ENCODE measurements at places on chromosomes 13 and 19. TPM values are rescaled to one million over a fixed set of nuclear protein-coding genes. Genes with fewer than 3 reads are reported as not detected.

- H3K4me1 ChIP-seq: no peaks in the 10 kb centered on the region
- H3K4me3 ChIP-seq: no peak overlapping the region
- no peaks in the 10 kb centered on the region for H3K36me3 ChIP-seq
- H3K27me3 ChIP-seq: peaks cover 19% of the 10 kb centered on the region
- H3K27ac ChIP-seq: no peak overlapping the region
Measured at GRCh38 chr19:51549533-51550324, 18.3 kb upstream of the SIGLEC6 start.

GRCh38 chr19:5445561-5446055 lies 9.6 kb upstream of the ZNRF4 start:
- peaks cover 27% of the 10 kb centered on the region for H3K27me3 ChIP-seq
- no peaks in the 10 kb centered on the region for H3K36me3 ChIP-seq
- no peak overlapping the region for H3K4me3 ChIP-seq
- H3K27ac ChIP-seq: no peak overlapping the region
- peaks cover 6% of the 10 kb centered on the region for H3K4me1 ChIP-seq

GRCh38 chr19:12838182-12838885 lies at the start of gene MAST1:
Gene MAST1, plus strand, starts transcription at chr19:12838515. Its CDS starts 58 bp downstream, at chr19:12838573.
- H3K4me1 ChIP-seq: peaks cover 8% of the 10 kb centered on the region
- H3K27me3 ChIP-seq: peaks cover 75% of the 10 kb centered on the region
- peak within 1 kb of the TSS; percentile 24 for H3K27ac ChIP-seq
- peak within 1 kb of the TSS; percentile 69 for H3K4me3 ChIP-seq
- DNase-seq: peak; percentile 51
- no peaks in the 10 kb centered on the region for H3K36me3 ChIP-seq

DNA sequence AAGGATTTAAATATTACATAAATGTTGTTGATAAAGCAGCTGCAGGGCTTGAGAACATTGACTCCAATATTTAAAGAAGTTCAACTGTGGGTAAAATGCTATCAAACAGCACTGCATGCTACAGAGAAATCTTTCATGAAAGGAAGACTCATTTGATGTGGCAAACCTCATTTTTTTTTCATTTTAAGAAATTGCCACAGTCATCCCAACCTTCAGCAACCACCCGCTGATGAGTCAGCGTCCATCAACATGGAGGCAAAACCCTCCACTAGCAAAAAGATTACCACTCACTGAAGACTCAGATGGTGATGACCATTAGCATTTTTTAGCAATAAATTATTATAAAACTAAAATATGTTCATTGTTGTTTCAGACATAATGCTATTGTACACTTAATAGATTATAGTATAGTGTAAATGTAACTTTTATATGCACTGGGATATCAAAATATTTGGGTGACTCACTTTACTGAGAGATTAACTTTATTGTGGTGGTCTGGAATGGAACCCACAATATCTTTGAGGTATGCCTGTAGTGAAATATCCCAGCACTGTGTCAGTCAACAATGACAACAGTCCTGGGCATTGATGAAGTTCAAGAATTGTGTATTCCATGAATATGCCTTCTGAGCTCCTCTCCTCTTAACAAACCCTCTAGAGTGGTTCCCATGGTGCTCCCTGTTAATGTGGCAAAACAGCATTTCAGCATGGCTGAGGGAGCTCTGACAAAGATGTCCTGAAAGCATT lies 52.4 kb upstream of the SOX21 start:
- H3K4me3 ChIP-seq: no peak overlapping the region
- H3K27ac ChIP-seq: no peak overlapping the region
- no peaks in the 10 kb centered on the region for H3K27me3 ChIP-seq
- peaks cover 2% of the 10 kb centered on the region for H3K36me3 ChIP-seq
- DNase-seq: no peak

DNA sequence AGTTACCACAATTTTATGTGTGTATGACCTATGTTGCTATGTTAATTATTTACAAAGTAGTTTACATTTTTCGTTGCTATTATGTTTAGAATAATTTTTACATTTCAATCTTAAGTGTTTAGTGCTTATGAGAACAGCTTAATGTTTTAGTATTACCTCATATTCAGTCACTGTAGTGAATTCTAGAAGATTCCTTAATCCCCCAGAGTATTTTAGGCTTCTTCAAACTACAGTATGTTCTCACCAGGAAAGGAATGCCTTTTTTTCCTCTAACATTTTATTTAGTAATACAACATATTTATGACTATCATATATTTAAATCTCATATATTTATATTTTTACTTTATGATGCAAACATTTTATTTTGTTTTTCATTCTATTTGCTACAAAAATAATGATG lies 612.1 kb upstream of the KLHL1 start:
- H3K4me3 ChIP-seq: no peak overlapping the region
- no peak overlapping the region for H3K27ac ChIP-seq
- DNase-seq: no peak
- no peaks in the 10 kb centered on the region for H3K36me3 ChIP-seq
- H3K4me1 ChIP-seq: peaks cover 16% of the 10 kb centered on the region

DNA sequence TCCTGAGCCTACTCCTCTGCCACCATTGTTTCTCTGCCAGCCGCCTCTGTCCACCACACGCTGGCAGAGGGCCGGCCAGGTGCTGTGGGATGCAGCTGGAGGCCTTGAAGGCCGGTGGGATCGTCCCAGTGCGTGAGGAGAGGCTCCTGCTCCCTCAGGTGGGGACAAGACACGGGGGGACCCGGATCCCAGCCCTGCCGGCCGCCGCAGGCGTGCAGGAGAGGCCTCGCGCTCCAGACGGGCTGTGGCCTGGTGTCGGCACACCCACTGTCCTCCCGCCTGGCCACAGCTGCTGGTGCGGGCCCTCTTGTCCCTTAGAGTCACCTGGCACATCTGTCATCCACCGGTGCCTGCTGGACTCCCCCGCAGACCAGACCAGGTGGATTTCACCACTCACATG lies 18.1 kb upstream of the GNA15 start:
- no peaks in the 10 kb centered on the region for H3K27me3 ChIP-seq
- H3K4me3 ChIP-seq: no peak overlapping the region
- H3K27ac ChIP-seq: no peak overlapping the region

DNA sequence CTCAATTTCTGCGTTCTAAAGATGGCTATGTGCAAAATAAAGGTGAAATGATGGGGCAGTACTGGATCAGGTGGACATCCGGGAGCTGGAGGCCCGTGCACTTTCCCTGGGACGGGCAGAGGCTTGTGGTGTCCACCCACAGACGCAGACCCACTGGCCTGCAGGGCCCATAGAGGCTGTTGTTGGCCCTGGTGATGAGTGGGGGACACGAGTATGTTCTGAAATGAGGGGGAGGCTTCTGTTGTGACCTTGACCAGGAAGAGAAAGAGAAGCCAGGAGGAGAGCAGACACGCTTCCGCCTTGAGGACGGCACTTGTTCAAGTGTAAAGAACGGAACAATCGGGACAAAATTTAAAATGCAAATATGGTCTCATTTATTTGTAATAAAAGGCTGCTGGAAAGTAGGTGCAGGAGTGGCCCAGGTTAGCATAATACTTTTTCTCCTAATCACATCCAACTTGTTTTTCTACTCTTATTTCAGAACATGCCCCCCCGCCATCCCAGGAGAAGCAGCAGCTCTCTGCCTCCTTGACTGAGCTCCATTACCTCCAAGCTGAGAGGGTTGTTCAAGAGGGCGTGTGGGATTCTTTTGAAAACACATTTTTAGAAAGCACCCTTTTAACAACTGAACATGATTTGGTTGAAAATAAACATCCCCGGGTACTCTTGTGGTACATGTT lies 27.1 kb downstream of the ATP11A start:
- DNase-seq: no peak
- peaks cover 16% of the 10 kb centered on the region for H3K36me3 ChIP-seq
- H3K4me1 ChIP-seq: peaks cover 75% of the 10 kb centered on the region
- H3K4me3 ChIP-seq: no peak overlapping the region

Gene RFPL4A
- total RNA-seq: not detected

Gene FLT1
- total RNA-seq: 1.2 TPM

GRCh38 chr13:19766591-19766990 lies 16.2 kb downstream of the PSPC1 start:
- no peak for DNase-seq
- peaks cover 9% of the 10 kb centered on the region for H3K4me1 ChIP-seq
- H3K27ac ChIP-seq: peak overlapping the region; percentile 56
- no peak overlapping the region for H3K4me3 ChIP-seq
- peaks cover 16% of the 10 kb centered on the region for H3K36me3 ChIP-seq

Gene OR7C1
- not detected for total RNA-seq

DNA sequence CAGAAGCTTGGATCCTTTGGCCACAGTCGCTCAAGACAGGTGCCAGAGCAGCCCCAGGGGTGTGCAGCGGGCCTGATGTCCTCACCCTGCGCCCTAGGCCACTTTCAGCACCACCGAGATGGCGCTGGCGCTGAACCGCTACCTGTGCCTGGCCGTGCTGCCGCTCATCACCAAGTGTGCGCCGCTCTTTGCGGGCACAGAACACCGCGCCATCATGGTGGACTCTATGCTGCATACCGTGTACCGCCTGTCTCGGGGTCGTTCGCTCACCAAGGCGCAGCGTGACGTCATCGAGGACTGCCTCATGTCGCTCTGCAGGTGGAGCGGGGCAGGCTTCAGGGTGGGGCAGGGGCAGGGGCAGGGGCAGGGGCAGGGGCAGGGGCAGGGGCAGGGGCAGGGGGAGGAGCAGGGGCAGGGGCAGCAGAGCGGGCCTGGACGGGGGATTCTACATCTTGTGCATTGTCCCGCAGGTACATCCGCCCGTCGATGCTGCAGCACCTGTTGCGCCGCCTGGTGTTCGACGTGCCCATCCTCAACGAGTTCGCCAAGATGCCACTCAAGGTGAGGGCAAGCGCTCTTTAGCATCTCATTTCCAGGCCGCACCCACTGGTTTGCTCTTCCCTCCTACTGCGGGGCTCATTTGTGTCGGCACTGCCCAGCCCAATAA lies 69.1 kb downstream of the RYR1 start:
- H3K4me3 ChIP-seq: no peak overlapping the region
- H3K36me3 ChIP-seq: no peaks in the 10 kb centered on the region
- peaks cover 20% of the 10 kb centered on the region for H3K27me3 ChIP-seq

Gene PGLYRP1
- not detected for total RNA-seq

DNA sequence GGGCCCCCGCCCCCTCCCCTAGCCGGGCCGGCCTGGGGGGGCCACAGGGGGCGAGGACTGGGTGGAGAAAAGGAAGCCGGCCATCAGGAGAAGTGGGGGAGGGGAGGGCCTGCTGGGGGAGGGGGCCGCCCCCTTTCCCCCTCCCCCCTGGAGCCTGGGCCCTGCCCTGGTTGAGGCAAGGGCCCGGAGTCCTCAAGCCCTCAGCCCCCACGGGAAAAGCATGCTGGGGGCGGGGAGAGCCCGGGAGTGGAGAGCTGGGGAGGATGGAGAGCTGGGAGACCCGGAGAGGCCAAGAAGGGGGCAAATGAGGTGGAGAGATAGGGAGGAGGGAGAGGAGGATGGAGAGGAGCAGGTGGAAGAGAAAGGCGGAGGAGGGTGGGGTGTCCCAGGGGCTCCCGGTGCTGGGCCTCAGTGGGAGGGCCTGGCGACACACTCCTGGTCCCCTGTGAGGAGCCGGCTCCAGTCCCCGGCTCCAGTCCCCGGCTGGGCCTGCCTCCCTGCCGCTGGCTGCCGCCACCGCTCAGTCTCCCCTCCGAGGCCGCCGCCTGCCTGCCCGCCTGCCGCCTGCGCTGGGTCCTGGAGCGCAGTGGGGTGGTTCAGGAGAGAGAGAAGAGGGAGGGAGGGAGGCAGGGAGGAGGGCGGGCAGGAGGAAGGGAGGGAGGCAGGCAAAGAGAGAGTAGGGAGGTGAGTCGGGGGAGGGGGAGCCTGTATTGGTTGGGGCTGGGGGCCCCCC lies at the start of gene GRIK5:
TSS of gene GRIK5 (minus strand) at position 588 of the 733 bp plus-strand sequence. CDS start 4,436 bp downstream, outside the sequence.
- peaks cover 12% of the 10 kb centered on the region for H3K27me3 ChIP-seq
- DNase-seq: no peak
- no peaks in the 10 kb centered on the region for H3K4me1 ChIP-seq
- no peak within 1 kb of the TSS for H3K4me3 ChIP-seq

GRCh38 chr19:38736413-38737280 lies 7.6 kb downstream of the CAPN12 start:
- peaks cover 3% of the 10 kb centered on the region for H3K4me1 ChIP-seq
- peaks cover 10% of the 10 kb centered on the region for H3K36me3 ChIP-seq
- no peak overlapping the region for H3K27ac ChIP-seq
- peaks cover 13% of the 10 kb centered on the region for H3K27me3 ChIP-seq
- DNase-seq: peak; percentile 48
- no peak overlapping the region for H3K4me3 ChIP-seq

DNA sequence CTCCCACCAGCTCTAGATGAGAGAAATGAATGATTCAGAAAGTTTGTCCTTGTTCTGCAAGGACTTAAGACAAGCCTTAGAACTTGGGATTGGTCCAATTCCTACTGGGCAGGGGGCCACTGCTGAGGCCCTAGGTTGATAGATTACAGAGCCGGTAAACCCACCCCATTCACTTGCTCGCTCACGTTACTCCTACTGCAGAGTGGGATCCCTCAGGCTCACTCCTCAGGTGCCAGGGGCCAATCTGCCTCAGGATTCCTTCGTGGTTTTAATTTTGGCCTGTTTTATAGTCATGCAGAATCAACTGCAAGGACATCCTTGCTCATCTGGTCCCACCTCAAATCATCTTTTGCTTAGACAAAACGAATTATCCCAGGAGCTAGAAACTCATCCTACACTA lies 59.0 kb downstream of the SERP2 start:
- no peaks in the 10 kb centered on the region for H3K27me3 ChIP-seq
- H3K4me1 ChIP-seq: peaks cover 39% of the 10 kb centered on the region
- DNase-seq: no peak
- peak overlapping the region; percentile 10 for H3K27ac ChIP-seq

- no peak for DNase-seq
- H3K27me3 ChIP-seq: no peaks in the 10 kb centered on the region
- no peak overlapping the region for H3K4me3 ChIP-seq
Measured at GRCh38 chr19:56829596-56829995, 10.9 kb downstream of the PEG3 start.

DNA sequence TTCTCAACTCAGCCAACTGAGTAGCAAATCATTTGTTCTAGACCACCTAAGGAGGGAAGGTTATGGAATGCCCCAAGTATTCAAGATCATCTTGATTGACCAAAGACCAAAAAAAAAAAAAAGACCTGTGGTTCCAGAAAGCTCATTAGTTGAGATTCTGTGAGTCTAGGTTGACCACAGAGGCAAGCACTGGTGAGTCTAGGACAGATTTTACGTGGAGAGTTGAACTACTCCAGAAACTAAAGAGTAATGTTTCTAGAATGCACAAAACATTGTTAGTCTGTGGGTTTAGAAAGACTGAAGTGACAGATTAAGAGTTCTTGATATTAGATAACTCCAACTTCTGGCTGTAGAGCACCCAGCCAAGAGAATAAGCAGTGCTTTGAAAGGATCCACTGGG lies 4.0 kb upstream of the CYTH2 start:
- no peak overlapping the region for H3K27ac ChIP-seq
- peaks cover 1% of the 10 kb centered on the region for H3K36me3 ChIP-seq
- no peaks in the 10 kb centered on the region for H3K27me3 ChIP-seq
- H3K4me3 ChIP-seq: no peak overlapping the region

DNA sequence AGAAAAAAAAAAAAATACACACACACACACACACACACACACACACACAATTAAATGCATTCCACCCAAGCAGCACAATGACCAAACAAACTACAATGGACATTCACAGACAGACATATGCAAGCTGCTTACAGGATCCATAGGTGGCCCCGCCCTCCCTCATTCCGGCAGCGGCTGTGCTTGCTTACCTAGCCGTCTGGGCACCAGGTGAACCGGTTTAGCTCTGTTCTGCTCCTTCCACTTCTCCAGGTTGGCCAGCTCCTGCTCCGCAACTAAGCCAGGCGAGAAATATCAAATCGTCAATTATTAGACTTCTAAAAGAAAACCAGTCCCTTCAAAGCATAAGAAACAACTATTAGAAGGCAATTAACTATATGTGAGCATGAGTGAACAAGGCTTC lies 23.1 kb downstream of the EPSTI1 start:
- H3K4me3 ChIP-seq: no peak overlapping the region
- H3K36me3 ChIP-seq: no peaks in the 10 kb centered on the region
- no peaks in the 10 kb centered on the region for H3K27me3 ChIP-seq
- peaks cover 18% of the 10 kb centered on the region for H3K4me1 ChIP-seq
- H3K27ac ChIP-seq: peak overlapping the region; percentile 5
